NB4 (cell line): ENCODE measurements at places on chromosomes 11 and 22.
A peak's percentile ranks its signal among the peaks of the same experiment; 100 is the strongest.

GRCh38 chr22:31161386-31161785 is 1.4 kb downstream of the RNF185 start:
- no peak for DNase-seq

DNA sequence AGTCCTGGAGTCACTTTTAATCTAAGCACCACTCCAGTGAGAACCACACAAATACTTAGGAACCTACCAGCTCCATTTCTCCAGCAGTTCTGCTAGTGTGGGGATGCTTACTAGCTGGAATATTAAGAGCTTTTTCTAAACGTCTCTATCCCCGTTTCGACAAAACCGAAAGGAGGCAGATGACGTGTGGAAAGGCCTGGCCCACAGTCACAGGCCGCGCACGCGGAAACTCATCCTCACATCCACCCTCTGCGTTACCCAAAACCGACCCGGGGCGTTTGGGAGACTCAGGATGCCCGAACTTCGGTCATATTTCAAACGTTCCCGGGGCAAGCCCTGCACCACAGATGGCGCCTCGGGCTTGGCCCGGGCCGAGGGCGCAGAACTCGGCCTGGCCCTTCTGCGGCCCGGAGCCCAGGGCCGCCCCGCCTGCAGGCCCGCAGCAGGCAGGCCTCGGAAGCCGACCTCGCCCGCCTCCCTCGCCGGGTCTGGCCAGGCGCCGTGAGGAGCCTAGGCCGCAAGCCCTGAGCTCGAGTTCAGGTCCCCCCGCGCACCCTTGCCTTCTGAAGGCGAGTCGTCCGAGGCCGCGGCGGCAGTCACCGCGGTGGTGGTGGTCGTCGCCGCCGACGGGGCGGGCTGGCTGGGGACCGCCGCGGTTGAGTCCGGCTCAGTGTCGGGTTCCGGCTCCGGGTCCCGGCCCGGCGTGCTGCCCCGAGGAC is 473 bp downstream of the FNBP4 start:
- peak; percentile 68 for DNase-seq

- DNase-seq, result no peak
Measured at GRCh38 chr22:49997251-49997599, 15.3 kb downstream of the IL17REL start.

- DNase-seq, result no peak
Measured at GRCh38 chr11:90332415-90332814, 109.6 kb upstream of the CHORDC1 start.

GRCh38 chr11:35232891-35233330 is 93.9 kb downstream of the CD44 start:
- no peak for DNase-seq

- DNase-seq, result no peak
Measured at GRCh38 chr22:27686534-27686933, 115.0 kb downstream of the MN1 start.

DNA sequence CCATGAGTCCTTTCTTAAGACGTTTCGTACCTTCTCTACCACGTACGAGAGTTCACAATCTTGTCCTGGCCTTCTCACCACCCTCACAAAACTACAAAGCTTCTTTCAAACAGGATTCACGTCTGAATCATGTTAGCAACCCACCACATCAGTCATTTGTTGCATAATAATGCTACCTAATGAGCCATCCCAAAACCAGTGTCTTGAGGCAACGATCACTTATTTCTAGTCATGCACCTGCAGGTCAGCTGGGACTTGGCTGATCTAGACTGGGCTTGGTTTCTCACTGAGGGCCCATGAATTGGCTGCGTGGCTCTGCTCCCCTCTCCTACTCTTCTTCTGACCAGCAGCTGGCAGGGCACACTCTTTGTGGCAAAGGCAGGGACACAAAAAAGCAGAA is 28.3 kb downstream of the LARGE1 start:
- DNase-seq, result peak; percentile 77

- peak; percentile 59 for DNase-seq
Measured at GRCh38 chr11:126366064-126366822, 10.8 kb downstream of the ST3GAL4 start.

DNA sequence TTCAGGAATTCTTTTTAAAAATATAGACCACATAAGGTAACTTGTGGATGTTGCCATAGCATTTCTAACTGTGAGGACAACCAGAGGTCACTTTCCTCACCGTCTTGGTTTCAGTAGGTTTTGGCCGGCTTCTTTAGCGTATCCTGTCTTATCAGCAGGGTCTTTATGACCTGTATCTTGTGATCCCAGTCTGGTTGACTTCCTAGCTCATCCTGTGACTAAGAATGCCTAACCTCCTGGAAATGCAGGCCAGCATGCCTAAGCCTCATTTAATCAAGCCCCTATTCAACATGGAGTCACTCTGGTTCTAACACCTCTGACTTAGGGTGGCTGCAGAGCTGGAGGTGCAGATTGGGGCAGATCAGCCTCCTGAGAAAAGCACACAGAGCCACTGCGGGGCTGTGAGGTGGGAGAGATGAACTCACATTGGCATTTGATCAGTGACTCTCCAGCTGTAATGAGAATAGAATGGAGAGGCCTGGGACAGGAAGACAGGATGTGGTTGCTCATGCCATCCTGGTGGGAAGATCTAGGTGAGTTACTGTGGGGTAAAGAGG is 41.1 kb upstream of the TOP3B start:
- no peak for DNase-seq

DNA sequence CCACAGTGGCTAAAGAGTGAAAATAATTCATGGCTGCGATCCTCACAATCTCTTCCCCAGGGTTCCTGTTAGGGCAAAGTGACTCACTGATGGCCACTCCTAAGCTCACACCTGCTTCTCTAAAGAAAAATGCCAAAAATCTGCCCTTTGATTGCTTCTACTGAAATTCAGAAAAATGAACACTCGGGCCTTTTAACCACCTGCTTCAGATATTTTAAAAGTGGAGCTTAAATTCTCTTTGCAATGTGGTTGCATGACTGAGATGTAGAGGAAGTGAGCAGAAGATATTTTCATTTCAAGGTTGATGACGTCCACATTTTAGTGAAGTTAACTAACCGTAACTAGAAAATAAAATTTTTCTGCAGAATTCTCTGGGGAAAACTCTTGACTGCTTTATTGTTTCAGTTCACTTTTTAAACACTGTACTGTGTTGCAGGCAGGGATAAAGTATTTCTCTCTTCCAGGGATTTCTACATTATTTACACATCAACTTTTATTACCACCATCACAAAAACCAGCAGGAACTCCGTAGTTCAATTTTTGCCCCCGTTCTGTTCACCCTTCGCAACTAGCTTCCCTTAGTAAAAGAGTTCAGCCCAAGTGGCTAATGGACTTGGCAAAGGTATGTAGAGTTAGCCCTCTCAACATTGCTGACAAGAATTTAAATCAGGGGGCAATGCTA is 8.5 kb downstream of the RAB30 start:
- DNase-seq, result peak; percentile 36

DNA sequence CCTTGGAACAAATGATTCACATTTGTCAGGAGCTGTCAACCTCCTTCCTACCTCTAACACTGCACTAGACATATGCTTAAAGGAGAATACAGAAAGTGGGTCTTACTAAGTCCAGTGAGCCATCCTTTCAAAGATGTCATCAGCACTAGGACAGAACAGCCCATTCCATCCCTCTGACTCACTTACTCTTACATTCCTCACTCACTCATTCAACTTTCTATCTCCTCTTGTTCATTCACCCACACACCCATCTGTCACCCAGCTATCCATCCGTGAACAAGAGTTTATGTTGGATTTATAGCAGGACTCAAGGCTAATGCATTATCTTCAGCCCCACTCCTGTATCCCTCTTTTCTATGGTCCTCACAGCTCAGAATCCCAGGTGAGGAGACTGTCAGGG is 9.1 kb downstream of the INSC start:
- DNase-seq, result no peak

DNA sequence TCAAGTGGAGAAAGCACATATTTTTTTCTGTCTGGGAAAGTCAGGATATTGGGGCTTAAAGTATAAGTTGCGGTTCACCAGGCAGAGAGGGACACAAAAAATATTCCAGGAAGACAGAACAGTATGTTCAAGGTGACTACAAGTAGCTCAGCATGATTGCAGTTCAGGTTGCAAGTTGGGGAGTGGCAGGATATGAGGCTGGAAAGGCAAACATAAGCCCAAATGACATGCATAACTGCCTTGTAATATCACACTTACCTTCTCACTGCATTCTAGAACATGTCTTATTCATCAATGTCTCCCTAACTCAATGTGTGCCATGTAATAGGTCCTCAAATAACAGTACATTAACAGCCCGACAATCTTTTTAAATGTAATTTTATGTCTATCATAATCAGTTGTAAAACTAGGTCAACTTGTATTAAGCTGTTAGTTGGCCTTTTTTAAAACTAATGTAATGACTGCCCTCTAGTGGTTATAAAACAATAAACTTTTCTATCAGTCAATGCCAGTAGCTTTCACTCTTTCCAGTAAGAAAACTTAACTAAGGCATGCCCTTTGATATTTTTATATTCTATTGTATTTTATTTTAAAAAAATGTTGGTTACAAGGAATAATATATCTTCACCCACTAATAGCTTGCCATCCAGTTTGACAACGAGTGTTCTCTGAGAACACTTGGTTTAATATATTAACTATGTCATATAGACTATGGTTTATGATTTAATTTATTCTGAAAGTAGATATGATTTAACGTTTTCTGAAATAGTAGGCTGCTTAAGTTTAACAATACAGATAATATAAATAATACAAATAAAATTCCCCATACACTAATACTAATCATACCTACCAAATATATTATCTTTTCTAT is 39.4 kb upstream of the CFAP300 start:
- peak; percentile 40 for DNase-seq

DNA sequence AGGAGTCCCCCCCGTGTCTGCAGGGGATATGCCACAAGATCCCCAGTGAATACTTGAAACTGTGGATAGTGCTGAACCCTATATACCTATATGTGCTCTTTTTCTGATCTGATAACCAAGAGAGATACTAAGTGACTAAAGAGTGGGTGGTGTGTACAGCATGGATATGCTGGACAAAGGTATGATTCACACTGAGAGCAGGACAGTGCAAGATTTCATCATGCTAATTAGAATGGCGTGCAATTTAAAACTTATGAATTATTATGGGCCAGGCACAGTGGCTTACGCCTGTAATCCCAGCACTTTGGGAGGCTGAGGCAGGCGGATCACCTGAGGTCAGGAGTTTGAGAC is 90.2 kb upstream of the ALKBH3 start:
- no peak for DNase-seq

DNA sequence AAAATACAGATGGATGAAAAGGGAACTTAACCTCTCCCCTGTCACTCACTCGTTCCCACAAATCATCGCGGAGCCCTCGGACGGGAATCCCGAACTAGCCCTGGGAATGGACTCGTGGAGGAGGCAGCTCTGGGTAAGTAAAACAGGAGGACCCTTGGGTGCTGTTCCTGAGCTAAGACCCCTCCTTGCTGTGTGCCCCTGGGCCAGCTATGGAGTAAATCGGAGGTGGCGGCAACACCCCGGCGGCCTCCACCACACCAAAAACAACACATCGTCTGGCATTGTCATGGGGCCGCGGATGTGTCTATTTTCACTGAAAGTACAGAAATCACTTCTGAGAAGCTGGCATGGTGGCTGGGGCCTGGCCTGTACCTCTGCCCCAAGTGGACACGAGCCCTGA is 12.1 kb downstream of the CPT1A start:
- no peak for DNase-seq

- DNase-seq, result no peak
Measured at GRCh38 chr11:123773959-123774358, 19.6 kb upstream of the OR6X1 start.

GRCh38 chr11:29343465-29344333 is 673.1 kb downstream of the KCNA4 start:
- DNase-seq, result peak; percentile 52

DNA sequence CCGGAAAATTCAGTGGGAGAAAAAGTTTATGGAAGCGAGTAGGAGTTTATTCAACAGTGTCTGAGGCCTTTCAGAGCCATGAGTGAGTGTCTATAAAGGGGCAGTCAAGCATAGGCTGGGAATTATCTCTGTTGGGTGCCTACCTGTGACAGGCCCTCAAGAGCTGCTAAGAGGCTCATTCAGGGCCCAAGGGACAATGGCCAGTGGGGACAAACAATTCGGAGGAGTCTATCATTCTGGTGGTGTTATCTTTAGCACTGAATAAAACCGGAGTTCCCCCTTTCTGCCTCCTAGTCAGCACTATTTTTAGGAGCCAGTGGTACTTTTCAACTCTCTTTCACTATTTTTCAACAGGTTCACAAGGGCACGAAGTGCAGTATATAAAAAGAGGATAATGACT is 89.5 kb upstream of the HTATIP2 start:
- DNase-seq, result no peak

DNA sequence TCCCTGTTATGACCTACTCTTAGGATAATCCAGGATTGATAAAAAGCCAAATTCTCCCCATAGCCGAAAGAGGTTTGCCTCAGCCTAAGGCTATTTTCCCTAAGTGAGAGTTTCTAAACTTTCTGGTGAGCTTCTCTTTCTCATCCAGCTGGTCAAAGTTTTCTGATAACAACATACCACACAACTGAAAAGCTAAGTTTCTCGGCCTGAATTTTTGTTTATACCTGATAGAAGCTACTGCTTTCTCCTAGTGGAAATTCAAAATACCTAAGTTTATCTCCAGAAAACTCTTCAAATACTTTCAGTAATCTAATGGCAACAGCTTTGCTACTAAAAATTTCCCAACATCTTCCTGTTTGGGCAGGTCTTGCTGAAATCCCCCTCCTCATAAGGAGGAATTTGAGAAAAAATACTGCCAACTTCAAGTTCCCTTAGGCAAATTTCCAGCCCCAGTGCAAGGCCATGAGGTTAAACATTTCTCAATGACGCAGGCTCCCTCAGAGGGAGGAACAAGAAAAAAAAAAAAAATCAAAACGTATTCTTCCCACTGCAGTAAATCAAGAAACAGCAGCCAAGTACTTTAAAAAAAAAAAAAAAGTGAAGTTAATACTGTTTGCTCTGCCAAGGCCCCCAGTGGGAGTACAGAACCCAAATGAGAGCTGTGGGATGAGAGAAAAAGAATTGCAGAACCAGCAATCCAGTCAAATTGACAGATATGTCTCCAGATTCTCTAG is 127.0 kb downstream of the MRTFA start:
- no peak for DNase-seq

DNA sequence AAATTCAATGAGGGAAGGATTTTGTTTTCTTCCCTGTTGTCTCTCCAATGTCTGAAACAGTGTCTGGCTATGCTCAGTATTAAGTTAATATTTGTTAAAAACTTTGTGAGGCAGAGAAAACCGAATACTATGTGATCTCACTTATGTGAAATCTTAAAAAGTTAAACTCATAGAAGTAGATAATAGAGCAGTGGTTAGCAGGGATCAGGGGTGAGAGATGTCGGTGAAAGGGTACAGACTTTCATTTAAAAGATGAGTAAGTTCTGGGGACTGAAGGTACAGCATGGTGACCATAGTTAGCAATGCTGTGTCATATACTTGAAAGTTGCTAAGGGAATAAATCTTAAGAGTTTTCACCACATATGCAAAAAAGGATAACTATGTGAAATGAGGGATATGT is 244.6 kb downstream of the AASDHPPT start:
- no peak for DNase-seq

- peak; percentile 41 for DNase-seq
Measured at GRCh38 chr11:1072116-1072820, 2.4 kb upstream of the MUC2 start.

GRCh38 chr11:68524681-68525080 is 64.1 kb downstream of the PPP6R3 start:
- no peak for DNase-seq

- DNase-seq, result peak; percentile 56
Measured at GRCh38 chr11:128580612-128581011, 6.7 kb downstream of the ETS1 start.

GRCh38 chr22:35993048-35993714 is 35.4 kb downstream of the RBFOX2 start:
- DNase-seq, result no peak

GRCh38 chr11:72899238-72899637 is 85.0 kb downstream of the ATG16L2 start:
- DNase-seq, result no peak
